Pulmonary artery endothelial cell (primary cell): ENCODE measurements at places on chromosomes 7 and 10.

- DNase-seq, result no peak
Observed at GRCh38 chr7:7427363-7427762, 108.3 kb downstream of the COL28A1 start.

DNA sequence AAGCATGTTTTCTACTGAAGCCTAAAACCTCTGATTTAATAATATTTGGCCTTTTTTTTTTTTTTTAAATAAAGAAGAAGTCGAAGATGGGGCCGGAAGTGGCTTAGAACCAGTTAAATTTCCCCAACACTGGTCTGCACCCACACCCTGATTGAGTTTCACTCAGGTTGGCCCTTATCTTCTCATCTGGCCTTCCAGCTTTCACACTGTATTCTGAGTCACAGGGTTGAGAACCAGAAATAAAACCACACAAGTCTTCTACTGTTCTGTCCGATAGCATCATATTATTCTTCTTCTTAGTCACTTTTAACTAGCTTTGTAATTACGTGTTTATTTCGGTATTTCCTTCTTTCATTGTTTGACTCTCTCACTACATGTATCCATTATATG is 9.9 kb downstream of the ZNF365 start:
- DNase-seq, result no peak

GRCh38 chr7:116653204-116653603 is 18.8 kb upstream of the MET start:
- DNase-seq, result no peak

DNA sequence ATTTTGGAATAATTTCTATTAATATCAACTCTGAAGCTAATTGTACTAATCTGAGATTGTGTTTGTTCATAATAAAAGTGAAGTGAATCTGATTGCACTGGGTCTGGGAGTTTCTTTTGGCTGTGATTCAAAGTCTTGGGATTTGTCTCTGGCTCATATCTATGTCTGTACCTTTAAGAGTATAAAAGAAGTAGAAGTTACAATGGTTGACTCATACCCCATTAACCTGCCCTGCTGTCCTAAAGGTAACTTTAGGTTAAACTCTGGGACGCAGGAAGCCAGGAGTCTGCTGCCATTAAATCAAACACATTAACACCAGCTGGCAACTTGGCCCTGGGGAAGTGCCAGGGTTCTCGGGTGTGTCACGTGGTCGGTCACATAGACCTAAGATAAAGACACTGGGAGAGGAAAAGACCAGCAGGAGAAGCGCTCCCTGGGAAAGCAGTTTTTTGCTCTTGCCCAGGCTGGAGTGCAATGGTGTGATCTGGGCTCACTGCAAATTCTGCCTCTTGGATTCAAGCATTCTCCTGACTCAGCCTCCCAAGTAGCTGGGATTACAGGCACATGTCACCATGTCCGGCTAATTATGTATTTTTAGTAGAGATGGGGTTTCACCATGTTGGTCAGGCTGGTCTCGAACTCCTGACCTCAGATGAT is 17.8 kb downstream of the SCD start:
- no peak for DNase-seq

- DNase-seq, result no peak
Observed at GRCh38 chr7:129670656-129671055, 59.1 kb downstream of the NRF1 start.

DNA sequence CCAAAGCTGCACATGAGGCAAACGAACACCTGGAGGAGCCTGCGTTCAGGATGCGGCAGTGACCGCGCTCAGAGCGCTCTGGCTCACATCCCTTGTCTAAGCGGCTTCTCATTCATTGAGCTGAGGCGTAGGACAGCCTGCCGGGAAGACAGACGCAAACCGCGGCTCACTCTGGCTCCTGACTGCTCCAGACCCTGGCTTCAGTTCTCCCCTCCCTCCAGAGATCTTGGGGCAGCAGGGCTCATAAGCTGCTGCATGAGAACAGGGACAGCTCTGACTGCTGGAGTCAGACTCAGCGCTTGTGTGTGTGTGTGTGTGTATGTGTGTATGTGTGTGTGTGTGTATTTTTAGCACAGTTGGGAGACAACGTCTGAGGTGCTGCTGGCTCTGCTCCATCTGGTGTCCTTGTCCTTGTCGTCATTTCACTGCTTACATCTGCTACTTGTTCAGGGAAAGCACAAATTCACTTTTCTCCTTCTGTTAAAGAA is 15.8 kb upstream of the LYZL2 start:
- DNase-seq, result peak; percentile 19

DNA sequence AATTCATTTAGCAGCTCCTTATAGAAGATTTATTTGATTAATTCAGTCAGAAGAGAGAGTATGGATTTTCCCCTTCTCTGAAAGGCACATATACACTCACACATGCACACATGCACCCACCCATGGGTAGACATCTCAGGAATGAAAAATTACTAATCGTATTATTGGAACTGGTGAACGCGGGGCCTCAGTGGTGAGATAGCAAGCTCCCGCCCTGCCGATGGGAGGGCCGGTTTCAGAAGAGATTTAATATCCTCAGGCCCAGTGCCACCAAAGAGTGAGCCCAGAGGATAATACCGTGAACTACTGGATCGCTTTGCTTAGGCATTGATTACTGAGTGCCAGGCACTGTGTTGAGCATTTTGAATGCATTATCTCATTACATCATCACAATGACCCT is 38.0 kb upstream of the EMX2 start:
- no peak for DNase-seq

DNA sequence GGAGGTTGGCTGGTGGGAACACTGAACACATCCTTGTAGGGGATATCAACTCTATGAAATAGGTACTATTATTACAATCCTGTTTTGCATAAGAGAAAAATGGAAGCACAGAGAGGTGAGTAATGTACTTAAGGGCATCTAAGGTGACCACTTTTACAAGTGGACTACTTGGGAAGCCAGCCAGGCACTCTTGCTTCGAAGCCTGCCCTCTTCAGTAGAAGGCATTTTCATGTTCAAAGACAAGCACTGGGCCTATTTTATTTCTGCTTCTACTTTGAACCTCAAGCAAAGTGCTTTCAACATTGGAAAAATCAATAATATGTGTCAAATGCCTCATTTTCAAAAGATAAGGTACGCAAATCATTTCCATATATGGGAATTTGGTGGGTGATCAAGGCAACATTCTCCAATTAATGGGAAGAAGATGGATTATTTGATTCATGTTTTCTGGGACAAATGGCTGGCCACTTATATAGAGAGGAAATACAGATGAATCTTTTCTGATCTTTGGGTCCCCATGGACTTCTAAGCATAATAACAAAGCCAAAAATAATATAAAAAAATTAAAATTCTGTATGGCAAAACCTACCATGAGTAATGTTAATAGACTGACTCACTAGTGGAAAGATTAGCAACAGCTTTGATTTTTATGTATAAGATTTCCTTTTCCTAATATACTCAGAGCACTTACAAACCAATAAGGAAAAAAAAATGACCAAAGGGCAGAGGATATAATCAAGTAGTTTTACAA is 270.2 kb downstream of the FRMD4A start:
- DNase-seq, result no peak

DNA sequence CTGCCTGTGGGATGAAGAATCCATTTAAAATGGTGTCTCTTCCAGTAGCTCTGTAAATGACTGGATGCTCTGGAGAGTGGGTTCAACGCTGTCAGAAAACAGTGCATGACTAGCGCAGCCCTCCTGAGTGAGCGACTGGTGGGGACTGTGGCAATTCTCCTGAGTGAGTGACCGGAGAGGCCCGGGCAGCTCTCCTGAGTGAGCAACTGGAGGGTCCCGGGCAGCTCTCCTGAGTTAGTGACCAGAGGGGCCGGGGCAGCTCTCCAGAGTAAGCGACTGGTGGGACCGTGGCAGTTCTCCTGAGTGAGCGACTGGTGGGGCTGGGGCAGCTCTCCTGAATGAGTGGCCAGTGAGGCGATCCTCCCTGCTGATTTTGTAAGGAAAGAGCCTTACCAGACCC is 85.5 kb downstream of the WDR37 start:
- DNase-seq, result no peak

DNA sequence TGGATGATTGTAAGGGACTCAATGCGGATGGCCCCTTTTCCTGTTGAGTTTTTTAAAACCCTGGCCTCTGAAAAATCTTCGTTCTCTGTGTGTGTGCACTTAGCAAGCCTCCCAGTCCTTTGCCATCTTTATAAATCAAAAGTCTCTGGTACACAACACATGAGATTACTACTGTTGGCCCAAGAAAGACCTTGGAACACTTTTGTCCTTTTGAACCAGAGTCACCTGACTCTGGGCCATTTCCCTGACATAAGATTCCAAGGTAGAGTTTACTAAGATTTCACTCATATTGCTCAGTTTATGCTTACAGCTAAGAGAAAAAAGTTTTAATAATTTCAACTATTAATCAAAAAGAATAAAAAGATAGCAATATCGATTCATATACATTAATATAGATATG is 64.7 kb upstream of the IFRD1 start:
- no peak for DNase-seq

DNA sequence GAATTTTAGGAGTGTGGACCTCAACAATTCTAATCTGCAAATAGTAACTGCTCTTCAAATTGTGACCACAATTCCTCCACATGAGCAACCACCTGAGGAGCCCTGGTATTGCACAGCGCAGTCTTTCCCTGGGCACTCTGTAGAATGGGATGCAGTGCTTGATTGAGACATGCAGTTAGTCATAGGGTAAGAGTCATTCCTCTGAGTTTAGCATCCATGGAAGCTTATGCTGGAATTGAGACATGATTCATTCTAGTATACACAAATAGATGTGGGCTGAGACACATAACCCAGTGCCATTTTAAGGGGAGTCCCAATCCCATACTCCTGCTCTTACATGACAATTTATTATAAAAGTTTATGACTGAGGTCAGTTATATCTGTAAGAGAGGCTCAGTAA is 582.3 kb upstream of the CNTNAP2 start:
- DNase-seq, result no peak

GRCh38 chr10:51047857-51048256 is 26.4 kb upstream of the PRKG1 start:
- DNase-seq, result no peak

DNA sequence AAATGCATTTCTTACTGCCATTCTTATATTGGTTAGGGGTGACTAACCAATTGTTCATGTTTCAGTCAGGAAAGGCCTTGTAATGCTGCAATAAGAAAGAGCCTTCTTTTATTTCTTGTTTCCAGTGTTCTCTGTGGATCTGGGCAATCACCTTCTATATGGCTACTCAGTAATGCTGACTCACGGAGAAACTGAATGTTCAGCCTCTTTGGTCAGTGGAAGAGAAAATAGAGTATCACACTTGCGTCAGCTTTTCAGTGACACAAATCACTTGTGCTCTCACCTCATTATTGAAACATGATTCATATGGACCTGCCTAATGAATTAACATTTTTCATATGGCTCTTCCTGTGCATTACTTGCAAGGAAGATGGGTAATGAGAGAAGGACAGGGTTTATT is 243.9 kb upstream of the POT1 start:
- DNase-seq, result no peak

DNA sequence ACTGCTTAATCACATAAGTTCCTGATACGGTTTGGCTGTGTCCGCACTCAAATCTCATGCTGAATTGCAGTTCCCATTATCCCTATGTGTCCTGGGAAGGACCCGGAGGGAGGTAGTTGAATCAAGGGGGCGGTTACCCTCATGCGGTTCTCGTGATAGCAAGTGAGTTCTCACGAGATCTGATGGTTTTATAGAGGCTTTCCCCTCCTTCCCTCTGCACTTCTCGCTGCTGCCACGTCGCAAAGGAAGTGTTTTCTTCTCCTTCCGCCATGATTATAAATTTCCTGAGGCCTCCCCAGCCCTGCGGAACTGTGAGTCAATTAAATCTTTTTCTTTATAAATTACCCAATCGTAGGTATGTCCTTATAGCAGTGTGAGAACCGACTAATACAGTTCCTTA is 226.2 kb downstream of the SKAP2 start:
- no peak for DNase-seq

DNA sequence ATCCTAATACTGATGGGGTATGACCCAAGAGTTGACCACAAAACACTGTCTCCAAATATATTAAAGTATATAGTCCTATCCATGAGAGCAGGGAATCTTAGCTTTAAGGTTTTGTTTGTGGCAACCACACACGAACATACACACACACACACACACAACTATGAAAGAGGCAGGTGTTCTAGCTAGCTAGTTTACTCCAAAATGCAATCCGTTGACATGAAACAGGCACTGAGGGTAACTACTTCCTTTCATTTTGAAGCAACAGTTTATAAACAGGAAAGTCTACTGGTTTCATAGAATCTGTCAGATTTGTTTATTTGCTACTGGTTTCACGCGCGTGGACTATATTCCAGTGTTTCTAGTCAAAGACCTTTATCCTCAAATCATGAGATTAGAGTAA is 14.8 kb downstream of the HTR5A start:
- DNase-seq, result no peak

DNA sequence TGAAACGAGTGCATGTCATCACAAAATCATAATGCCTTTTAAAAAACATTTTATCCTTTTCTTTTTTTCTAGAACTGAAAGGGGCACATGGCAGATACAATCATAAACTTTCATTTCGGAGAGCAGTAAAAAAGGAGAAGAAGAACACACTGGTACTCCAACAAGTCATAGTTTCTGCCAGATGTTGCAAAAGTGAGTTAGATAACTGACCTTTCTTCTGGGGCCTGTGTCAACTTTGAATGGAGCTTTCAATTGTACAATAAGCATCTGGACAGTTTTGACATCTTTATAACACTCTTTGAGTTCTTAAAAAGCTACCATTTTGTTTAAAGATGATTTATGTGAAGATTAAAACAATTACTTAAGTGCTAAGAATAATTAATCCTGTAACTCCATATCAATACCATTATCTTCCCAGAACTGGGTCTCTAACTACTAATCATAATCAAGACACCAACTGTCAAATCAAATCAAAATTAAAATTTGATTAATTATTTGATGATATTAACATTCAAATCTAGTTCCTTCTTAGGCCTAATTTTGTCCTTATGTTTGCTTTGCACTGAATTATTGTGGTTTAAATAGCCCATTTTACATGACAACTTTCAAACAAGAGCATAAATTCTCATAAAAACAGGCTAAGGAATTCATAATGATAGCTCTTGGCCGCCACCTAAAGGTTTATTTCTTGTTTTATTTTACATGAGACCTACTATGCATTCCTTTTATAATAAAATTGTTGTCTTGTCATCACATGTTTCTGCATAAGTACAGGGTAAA is 19.5 kb upstream of the ITGB8 start:
- DNase-seq, result no peak
